WTC11 (cell line): ENCODE measurements at places on chromosomes 3 and 15.

DNA sequence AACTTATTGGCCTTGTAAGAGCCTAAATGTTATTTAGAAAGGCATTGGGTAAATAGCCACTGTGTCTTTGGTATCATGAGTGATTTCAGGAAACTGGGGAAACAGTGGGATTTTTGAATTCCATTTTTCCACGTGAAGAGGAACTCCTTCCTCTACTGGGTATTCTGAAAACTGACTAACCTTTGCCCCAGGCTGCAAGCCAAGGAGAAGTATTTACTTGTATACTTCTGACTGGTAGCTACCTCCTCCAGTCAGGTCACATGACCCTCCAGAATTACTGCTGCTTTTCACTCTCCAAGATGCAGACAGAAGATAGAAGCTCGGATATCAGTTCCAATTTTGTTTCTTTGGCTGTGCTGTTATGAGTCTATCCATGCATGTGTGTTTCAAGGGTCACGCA lies 50.9 kb upstream of the MAP3K13 start:
- DNase-seq, result no peak

DNA sequence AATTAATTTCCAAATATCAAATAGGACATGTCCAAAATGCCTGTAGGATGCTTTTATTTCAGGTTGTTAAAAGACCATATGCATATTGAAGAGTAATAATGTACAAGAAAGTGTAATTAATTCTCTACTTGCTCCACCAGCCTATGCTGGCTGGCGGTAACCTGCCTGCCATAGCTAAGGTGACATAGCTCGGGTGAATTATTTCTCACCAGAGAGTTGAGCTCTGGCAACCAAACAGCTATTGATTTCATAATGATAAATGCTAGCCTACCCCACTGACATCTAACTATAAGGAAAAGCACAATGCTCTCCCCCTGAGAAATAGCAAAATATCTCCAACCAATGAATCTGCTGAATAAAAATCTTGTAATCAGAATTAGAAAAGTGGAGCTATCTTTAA lies 48.9 kb downstream of the GADL1 start:
- no peak for DNase-seq

DNA sequence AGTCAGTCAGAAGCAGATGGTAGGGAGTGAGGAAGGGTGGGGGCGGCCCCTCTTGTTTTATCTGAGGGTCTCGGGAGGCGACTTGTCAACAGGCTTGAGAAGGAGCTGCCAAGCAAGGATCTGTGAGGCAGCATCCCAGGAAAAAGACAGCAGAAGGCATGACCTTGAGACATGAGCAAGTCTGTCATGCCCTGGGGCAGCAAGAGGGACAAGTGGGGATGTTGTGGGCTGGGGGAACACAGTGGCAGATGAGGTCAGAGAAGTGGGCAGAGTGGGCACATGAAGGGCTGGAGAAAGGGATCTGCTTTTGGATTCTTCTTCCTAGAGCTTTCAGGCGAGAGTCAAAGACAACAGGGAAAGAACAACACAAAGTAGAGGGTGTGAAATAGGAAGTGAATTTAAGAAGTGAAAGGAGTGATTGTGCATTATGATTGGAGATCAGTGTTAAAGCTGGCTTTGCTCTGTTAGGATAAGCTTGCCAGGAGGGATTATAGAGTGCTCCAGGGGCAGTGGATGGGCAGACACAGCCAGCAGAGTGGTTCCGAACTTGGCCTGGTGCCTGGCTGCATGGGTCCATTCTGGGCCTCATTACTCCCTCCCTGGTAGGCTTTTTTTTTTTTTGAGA lies 73.3 kb downstream of the USP13 start:
- DNase-seq, result no peak

DNA sequence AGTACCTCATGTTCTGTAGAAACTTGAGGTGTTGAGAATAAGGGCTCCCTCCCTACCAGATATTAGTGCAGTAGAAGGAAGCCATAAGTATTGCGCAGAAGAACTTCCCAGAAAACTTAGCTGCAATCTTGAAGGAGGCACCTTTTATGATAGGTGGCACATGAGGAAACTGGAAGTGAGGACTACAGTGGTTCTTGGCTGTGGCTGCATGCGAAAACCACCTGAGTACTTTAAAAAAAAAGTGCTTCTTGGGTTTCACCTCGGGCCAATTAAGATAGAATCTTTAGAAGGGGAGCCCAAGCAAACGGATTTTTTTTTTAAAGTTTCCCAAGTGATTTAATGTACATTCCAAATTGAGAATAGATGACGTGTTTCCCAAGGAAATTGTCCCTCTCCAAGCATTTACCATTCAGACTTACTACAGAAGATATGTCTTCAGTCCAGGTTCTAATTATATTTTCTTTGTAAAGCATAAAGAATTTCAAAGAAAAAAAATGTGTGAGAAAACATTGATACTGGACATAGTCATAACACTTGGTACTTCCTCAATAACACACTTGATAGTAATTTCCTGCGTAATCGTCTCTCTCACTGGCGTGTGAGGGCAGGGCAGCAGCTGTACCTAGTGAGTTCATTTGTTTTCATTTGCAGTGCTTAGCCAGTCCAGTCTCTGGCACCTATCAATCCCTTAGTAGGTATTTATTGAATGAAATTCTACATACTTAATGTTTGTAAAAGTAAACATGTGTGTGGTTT lies 12.3 kb upstream of the NR1I2 start:
- DNase-seq, result no peak

GRCh38 chr3:147213633-147214032 lies 192.7 kb downstream of the ZIC4 start:
- no peak for DNase-seq
